Kidney epithelial cell (primary cell): ENCODE measurements at places on chromosomes 12 and 14. TPM values are rescaled to one million over a fixed set of nuclear protein-coding genes. Genes with fewer than 3 reads are reported as not detected.

DNA sequence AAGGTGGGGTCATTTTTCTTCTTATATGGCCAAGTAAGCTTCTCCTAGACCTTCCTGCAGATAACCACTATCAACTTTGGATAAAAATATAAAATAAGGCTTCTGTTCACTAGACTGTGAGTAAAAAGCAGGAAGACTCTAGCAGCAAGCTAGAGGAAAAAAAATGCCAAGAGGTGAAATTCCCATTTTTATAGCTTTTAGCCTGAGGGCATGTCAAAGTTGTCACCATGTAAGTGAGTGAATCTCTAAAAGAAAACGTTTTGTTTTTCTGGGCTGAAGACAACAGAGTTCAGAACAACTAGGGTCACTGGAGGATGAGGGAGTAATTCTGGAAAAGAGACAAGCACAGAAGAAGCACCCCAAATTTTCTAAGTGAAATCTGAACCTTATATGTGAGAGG is 143.9 kb upstream of the DIO3 start:
- no peak for DNase-seq

DNA sequence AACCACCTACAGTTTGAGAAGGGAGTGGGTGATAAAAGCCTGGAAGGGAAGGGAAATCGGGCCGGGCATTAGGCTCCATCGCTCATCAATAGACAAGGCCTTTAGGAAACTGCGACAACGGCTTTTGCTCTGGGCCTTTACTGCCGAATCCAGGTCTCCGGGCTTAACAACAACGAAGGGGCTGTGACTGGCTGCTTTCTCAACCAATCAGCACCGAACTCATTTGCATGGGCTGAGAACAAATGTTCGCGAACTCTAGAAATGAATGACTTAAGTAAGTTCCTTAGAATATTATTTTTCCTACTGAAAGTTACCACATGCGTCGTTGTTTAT is 261 bp upstream of the RNU7-1 start:
- peak; percentile 70 for DNase-seq

GRCh38 chr12:88451205-88451604 is 129.1 kb downstream of the KITLG start:
- no peak for DNase-seq

FOXG1 gene
- total RNA-seq, result 0.17 TPM in 1 of 2 replicates, not detected in the other

PIK3C2G gene
- total RNA-seq, result 0.07 and 0.13 TPM in 2 replicates

GLIPR1L1 gene
- not detected in 2 replicates for total RNA-seq
